DMS79 (cell line): ENCODE measurements at places on chromosomes 4 and X.

DNA sequence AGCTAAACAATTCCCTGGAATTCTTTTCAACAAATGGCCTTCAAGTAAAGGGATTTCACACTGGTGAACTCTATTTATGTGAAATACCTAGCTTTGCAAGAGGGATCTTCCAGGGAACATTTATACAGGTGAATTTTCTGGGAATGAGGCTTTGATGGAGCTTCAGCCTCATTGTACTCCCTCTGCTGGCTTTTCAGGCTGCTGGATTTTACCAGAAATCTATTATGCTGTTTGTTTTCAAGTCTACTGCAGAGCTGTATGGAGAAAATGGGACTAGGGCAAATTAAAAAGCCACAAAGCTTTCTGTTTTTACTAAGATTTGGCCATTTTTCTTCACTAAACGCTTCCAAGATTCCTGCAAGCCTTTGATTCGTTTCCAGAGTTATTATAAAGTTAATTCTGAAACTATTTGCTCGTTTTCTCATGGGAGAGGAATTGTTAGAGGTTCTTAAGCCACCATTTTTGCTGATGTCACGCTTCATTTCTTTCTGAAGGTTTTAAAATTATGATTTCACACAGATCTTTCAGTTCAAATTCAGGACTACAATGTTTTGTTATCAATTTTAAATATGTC is 31.6 kb downstream of the KDM6A start:
- no peak for DNase-seq

DNA sequence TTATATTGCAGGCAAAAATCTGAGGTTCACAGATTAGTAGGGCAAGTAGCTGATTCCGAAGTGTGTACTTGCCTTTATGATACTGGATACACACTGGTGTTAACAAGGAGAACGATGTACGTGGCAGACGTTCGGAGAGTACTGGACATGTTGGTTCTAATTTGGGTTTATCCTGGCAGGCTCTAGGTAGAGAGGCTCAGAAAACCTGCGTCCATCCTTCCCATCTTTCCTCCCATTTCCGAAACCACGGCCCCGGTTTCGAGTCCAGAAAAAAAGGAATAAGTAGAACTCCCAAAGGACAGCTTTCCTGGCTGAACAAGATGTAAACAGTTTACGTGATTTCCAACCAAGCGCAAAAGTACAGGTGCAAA is 351 bp upstream of the SLC30A9 start:
- no peak for DNase-seq

DNA sequence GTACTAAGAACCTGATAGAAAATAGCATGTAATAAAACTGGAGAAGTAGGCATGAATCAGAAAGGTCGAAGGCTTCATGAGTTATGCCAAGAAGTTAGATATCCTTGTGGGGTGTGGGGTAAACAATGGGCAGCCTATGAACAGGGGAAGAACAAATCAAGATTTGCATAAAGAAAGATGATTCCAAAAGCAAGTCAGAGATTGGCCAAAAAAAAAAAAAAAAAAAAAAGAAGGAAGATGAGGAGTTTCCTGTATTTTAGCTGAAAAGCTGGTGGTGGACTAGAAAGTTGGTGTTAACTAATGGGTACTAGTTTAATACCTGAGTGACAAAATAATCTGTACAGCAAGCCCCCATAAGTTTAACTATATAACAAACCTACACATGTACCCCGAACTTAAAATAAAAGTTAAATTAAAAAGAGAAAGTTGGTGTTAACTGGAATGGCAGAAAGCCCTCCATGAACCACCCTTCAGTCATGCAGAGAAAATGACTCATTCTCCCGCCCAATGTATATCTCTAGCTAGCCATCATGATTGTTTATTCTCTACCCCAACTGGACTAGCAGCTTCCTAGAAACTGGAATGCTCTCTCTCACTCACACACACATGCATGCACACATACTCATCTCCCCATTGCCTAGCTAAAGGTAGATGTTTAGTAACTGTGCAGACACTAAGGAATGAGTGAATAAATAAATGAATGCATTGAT is 41.7 kb downstream of the ATP11C start:
- DNase-seq: no peak

- peak; percentile 70 for DNase-seq
Measured at GRCh38 chr4:82753725-82754410, 44.7 kb downstream of the SCD5 start.

DNA sequence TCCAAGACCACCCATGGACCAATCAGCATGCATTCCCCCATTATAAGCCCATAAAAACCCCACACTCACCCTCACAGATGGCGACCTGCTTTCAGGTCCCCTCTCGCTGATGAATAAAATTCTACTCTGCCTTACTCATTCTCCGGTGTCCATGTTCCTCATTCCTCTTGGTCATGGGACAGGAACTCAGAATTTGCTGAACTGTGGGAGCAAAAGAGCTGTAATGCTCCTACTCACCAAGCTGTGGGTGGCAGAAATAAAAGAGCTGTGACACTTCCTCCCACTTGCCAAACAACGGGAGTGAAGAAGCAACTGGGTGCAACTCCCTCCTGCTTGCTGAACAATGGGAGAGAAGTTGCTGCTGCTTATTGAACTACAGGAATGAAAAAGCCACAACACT is 168.5 kb upstream of the PCDH18 start:
- no peak for DNase-seq

GRCh38 chr4:10697086-10697485 is 12.5 kb upstream of the CLNK start:
- no peak for DNase-seq

GRCh38 chr4:184402740-184403383 is 71.5 kb downstream of the IRF2 start:
- DNase-seq: no peak

- no peak for DNase-seq
Measured at GRCh38 chrX:118215346-118215745, 98.7 kb upstream of the KLHL13 start.

DNA sequence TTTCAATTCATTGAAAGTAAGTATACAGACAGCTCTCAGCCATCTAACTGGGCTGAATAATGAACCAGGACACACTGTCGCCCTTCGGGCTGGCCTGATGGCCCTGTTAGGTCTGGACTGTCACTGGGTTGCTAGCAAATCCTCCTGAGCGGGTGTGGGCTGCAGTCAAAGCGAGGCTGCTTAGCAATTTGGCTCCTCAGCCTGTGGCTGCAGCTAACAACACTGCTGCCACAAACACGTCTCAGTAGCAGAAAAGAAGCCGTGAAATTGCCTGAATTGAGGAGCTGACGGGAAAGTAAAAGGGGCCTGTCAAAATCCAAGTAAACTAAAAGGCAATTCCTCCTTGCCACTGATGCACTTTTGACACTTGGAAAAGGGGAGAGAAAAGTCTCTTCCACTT is 72.8 kb downstream of the SMIM20 start:
- DNase-seq: no peak

DNA sequence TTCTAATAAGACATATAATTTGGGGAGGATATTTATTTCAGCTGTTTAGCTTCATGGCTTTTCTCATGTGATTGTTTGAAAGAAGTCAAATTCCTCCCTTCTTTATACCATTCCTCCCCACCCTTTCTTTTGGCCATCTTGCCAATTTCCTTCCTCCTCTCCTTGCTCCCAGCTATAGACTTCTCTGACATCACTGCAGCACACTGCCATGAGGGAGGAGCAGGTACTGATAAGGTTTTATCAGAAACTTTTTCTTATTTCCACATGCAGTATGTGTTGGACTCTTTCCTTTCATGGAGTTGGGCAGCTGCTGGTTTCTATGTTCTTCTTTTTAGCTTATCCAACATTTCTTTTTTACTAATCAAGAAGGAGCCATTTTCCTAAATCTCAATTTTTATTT is 481.7 kb upstream of the NR3C2 start:
- no peak for DNase-seq

- DNase-seq: no peak
Measured at GRCh38 chr4:123198706-123199105, 197.9 kb upstream of the SPRY1 start.

GRCh38 chr4:88605736-88606135 is 13.5 kb downstream of the HERC3 start:
- no peak for DNase-seq

DNA sequence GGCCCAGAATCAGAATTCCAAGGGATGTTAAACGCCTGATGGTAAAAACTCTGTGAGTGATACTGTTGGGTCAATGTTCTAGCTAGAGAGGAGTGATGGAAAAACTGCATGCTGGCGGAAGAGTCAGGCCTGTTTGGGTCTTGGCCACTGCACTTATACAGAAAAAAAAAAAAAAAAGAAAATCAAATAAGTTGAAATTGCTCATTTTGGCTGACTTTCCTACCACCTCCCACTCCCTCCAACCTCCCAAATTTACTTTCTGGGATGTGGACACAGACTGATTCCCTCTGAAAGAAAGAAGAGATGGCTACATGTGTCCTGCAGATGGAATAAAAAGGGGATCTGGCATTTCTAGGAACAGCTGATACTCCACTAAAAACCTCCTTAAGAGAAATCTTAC is 234.1 kb upstream of the GIMD1 start:
- DNase-seq: no peak

GRCh38 chr4:154982187-154983047 is 201.3 kb downstream of the RBM46 start:
- DNase-seq: no peak

GRCh38 chr4:88040707-88041106 is 33.3 kb downstream of the PKD2 start:
- DNase-seq: no peak

DNA sequence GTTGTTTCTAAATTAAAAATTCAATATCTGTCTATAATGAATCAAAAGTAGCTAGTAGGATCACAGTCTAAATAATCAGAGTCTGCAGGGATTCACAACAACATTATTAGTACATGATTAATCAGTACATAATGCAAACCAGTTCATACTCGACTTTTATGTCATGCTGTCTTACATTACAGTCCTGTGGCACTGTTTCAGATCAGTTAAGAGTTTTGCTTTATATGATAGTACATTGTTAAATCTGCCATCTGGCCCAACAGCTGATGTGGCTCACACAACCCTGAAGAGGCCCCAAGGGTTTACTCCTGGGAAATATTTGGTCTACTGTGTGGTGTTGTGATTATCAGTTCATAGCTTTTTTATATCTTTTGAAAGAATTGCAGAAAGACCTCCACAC is 247.1 kb upstream of the ETNPPL start:
- no peak for DNase-seq

- no peak for DNase-seq
Measured at GRCh38 chr4:48898733-48899431, 7.7 kb downstream of the OCIAD2 start.

DNA sequence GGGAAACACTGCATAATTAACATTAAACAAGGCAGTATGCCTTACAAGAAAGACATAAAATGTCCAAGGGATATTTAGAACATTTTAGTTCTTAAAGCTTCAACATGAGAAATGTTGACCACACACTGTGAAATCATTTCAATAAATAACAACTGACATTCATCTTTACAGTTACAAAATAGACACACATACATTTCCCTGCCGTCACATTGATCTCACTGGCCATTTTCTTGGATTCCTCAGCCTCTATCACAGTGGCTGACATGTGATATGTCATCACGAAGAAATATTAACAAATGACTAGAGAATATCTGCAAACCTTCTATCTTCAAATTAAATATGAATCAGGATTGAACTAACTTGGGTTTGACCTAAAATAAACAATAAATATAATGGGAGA is 1.9 kb downstream of the CXCL2 start:
- no peak for DNase-seq

GRCh38 chrX:40537310-40537709 is 43.5 kb upstream of the ATP6AP2 start:
- DNase-seq: no peak

DNA sequence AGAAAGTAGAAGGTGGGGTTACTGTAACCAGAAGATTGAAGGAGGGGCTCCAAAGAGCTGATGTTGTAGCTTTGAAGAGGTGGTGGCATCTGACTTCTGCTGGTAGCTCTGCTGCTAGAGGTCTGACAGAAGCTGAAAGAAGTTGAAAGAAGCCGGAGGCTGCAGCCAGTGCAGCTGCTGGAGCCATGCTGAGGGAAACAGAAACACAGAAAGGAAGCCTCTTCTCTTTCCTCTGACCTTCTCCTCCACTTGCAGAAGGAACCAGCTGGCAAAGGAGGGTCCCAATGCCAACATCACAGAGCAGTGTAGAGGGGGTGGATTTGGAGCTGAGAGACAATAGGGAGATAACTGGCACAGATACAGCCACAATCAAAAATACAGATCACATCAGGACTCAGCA is 89.3 kb upstream of the HHIP start:
- DNase-seq: no peak

DNA sequence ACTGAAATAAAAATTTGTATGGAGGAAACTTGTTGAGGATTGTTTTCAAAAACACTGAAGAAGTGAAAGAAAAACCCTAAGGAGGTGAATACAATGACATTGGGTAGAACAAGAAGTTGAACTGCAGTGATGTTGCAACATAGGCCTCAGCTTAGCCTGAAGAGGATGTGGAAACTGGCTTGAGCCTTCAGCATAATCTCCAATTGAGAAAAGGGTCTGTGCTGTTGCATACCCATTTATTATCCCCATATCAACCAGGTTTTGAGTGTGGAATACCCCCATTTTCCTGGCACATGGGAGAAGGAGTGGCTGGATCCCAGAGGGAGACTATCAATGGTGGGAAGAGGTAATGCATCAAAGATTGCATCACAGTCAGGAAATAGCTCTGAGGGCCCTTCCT is 695.0 kb upstream of the HS3ST1 start:
- DNase-seq: no peak

DNA sequence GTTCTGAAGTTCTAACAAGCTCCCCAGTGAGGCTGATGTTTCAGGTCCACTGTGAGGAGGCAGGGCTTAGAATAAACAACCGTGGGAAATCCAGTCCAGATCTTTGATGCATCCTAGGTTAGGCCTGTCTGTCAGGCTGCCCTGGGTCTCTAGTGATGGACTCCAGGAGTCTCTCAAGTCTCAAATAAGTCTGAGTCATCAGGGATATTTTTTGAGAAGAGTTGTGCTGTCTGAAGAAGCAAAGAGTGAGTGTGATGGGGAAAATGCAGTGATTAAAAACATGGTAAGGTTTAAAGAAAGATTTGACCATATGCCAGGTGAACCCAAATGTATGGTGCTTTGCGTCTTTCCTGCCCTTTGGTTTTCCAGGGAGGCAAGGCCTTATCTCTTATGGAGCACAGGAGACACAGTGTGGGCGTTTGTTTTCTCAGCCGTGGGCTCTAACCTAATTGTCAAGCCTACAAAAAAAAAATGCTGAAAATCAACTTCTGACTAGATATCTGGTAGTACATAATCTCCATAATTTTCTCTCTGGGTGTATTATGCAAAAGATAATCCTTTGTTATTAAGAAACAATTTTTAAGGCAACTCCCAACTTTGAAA is 100.7 kb downstream of the PTTG2 start:
- DNase-seq: no peak

GRCh38 chrX:150161193-150161592 is 201.9 kb upstream of the MAMLD1 start:
- DNase-seq: no peak
